CD4-positive, alpha-beta T cell treated with Interleukin-10 for 1 hour (primary cell): ENCODE measurements at places on chromosomes 12 and 14.
A peak's percentile ranks its signal among the peaks of the same experiment; 100 is the strongest.

DNA sequence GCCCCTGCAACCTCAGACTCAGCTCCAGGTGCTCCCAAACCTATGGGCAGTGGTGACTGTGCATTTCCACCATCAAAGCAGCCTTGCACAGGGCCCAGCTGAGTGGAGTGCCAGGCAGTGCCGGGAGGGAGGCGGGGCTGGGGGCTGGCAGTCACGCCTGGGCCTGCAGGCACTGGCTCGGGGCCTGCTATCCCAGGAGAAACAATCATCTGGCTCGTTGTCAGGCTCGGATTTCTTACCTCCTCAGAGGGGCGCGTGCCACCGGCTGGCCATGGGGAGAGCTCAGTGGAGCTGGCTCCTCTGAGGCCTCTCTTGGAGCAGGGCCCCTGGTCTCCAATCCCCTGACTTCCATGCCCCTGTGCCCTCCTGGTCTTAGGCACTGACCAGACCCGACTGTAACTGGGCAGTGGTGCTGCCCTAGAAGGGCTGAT, 20.2 kb upstream of the PPP1R13B start:
- no peak for DNase-seq

DNA sequence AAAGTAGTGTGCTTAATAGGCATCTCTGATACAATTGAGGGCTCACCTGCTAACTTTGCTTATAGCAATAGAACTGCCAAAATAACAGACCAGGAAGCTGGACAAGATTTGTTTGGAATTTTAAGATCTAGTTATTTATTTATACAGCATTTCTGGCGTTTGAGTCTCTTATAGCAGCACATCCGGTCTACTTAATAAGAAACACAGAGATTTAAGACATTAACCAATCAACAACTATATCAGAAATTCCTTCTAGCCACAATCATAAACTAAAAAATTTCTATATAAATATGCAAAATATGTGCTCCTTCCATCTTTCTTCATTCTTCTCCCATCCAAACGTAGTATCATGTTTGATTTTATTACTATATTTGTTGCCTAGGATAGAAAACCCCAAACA, 2.6 kb downstream of the RTN1 start:
- DNase-seq = no peak

GRCh38 chr14:104211215-104211614, 72.8 kb downstream of the KIF26A start:
- DNase-seq = no peak

DNA sequence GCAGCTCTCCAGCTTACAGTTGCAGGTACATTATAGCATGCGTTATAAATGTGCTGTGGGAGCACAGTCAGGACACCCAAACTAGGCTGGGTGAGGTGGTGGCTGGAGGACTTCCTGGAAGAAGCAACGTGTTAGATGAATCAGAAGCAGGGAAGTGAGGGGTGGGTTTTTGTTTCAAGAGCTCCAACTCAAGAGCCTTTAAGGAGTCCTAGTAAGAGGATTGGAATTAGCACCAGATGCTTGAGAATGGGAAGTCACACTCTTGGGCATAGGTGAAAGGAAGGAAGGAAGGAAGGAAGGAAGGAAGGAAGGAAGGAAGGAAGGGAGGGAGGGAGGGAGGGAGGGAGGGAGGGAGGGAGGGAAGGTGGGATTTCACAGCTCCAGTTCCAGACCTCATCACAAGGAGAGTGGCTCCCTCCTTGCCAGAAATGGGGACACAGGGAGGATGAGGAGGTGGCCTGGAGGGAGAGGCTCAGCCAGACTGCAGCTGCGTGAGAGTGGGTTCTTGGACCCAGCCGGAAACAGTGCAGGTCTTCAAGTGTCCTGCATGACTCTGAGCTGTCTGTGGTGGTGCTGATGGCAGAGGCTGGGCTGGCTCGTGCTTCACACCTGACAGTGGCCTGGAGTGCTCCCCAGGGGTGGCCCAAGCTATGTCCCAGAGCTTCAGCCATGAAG, 115.7 kb upstream of the GSC start:
- no peak for DNase-seq

- no peak for DNase-seq
Measured at GRCh38 chr12:44771485-44772021, 104.6 kb downstream of the NELL2 start.

DNA sequence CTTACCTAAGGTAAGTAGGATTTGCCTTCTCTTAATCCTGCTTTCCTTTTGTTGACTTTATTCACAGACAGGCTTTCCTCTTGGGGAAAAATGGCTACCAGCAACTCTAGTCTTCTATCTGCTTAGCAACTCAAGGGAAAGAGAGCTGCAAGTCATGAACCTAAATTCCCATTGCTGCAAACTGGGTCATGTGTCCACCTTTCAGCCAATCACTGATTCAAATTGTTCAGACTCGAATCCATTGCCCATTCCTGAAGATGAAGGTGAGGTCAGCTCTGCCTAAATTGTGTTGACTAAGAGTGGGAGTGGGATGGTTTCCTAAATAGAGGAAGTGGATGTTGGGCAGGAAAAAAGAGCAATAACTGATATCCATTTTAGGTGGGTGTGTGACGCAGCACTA, 7.7 kb downstream of the FBXW8 start:
- no peak for DNase-seq

GRCh38 chr14:64755781-64756221, 51.6 kb downstream of the PLEKHG3 start:
- DNase-seq = peak; percentile 87

GRCh38 chr12:42608196-42608825, 18.8 kb upstream of the PRICKLE1 start:
- no peak for DNase-seq

DNA sequence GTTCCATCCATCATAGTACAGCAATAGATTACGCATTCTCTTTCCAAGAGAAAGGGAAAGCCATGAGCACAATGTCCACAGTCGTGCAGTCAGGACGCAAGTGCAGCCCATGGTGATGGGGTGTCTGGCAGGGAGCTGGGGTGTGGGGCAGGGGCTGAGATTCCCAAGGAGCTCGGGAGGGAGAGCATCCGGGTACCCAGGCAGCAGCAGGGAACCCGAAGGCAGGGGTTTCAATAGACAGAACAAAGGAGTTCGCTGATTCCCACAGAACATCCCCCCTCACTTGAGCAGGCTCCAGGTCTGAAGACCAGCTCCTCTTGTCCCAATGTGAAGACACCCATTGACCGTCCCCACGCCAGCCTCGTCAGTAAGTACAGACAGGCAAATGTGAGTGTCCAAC, 13.5 kb downstream of the ANHX start:
- DNase-seq = no peak

DNA sequence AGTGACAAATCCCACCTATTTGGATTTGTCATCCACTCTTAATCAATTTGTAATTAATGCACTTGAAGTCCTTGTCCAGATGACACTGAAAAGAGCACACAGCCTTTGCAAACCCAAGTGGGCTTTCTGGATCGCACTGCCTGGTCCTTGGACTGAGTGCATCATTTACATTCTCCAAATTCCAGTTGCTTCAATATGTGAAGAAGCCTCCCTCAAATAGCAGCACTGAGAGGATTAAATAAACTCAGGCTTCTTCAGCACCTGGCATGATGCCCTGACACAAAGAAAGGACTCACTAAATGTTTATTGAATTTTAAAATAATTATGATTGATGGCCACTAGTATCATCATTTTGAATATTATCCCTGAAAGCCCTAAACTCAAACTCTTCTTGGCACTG, 496.5 kb downstream of the VRK1 start:
- DNase-seq = no peak

- no peak for DNase-seq
Measured at GRCh38 chr14:96503306-96503679, 1.1 kb downstream of the PAPOLA start.

DNA sequence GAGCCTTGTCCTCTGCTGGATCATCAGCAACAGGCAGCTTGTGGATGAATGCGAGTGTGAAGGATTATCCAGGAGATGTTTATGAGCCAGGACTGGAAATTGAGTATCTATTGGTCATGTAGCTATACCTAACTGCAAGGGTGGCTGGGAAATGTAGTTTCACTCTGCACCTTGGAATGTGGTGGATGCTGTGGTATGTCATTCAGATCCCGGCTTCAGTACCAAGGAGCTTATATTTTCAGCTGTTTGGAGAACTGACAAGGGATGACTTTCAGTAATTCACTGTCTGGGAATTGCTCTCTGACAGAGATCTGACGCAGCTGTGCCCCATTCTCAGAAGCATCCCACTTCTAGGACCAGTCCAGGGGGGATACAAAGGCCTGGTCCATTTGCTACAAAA, 792.3 kb upstream of the NOVA1 start:
- DNase-seq = no peak

- no peak for DNase-seq
Measured at GRCh38 chr12:79127271-79127751, 262.7 kb downstream of the SYT1 start.

DNA sequence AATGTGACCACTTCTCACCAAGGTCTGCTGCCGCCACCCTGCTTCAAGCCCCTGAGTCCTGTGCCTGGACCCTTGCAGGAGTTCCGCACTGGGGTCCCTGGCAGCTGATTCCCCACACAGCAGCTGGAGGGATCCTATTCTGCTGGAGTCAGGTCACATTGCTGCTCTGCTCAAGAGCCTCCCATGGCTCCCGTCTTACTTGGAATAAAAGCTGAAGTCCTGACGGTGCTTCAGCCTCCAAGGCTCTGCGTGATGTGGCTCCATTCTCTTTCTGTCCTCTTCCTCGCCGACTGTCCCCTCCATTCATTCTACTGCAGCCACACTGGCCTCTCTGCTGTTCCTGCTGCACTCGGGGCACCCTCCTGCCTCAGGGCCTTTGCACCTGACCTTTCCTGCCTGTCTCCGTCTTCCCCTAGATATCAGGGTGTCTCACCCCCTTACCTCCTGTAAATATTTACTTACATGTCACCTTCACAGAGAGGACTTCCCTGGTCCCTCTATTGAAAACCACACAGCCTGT, 7.6 kb upstream of the SDSL start:
- DNase-seq = no peak

DNA sequence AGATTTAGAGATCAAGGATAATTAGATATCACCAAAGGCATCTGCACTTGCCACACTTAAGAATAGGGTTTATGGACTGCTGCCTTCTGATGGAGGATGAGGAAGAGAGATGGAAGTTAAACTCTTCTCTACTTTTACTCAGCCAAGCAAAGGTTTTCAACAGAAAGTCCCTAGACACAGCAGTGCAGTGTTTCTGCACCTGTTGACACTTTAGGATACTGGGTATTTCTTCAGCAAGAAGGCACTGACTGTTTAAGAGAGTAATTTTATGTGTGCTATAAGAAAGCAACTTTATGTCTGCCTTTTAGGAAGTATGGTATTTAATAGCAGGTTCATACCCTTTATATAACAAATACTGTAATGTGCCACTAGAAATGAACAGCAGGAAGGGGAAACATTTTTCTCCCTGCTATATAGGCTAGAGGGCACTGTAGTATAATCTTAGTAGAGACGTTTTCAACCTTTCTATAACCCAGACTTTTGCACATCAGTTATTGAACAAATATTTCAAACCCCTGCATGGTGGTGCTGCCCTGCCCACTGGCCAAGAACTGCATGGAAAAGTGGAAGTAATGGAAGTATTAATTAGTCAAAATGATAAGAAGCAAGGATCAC, 225.0 kb upstream of the GRIP1 start:
- DNase-seq = peak; percentile 10

- no peak for DNase-seq
Measured at GRCh38 chr14:102407258-102407657, 44.5 kb downstream of the TECPR2 start.

DNA sequence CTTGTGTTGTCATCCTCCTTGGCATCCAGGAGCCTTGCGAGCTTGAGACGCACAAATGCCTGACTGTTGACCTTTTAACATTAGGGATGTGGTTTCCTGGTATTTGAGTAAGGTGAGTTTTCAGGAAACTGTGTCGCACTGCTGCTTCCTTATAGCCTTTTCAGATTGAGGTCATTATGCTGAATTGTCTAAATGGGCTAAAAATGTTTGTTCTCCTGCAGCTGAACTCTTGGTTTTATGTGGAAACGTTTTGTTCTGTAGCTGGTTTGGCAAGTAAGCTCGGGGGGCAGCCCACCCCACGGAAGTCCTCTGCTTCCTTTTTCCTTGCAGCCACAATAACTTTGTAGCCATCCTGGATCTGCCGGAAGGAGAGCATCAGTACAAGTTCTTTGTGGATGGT, 5.7 kb downstream of the PRKAB1 start:
- DNase-seq = no peak

- no peak for DNase-seq
Measured at GRCh38 chr14:100880271-100881101, 23.0 kb downstream of the RTL1 start.

DNA sequence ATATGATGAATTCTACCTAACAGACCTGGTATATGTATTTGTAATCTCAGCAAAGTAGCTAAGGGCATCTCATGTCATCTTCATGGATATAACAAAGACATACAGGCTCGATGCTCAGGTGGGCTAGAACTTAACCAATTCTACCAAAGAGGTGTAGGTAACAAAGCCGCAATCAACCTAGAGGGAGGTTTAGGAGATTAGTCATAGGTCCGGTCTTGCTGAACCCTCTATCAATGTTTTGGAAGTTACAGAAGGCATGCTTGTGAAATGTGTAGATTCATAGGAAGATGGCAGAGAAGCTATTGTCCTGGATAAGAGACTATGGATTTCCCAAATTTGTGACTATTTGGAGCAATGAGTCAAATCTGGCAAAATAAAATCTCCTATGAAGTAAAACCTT, 42.6 kb upstream of the SYCP3 start:
- DNase-seq = no peak

DNA sequence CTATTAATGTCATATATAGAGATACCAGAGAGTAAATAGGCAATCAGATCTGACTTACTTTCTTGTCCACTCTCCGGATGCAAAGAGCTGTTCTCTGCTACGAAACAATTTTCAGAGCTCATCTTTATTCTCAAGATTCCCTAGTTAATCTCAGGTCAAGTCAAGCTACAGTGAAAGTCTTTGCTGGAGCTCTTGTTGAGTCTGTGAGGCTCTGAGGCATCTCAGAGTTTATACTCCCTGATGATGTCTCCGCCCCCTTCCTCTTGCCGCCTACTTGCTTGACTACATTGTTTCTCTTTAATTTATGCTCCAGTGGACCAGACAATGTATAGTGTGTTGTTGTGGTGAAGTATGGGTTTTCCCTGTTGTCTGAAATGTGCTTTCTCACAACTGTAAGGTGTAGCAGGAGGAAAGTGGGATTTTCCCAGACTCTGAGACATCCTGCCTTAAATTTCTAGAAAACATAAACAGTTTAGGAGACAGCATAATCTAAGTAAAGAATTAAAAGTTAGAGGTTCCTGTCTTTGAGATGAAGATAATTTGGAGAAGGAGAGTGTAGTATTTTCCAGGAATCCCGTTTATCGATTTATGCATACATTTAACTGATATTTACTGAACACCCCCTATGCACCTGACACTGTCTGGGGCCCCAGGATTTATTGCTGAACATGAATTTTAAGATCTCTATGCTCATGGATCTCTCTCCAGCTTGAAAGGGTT, at the start of gene CD69:
Gene CD69, minus strand, starts transcription at position 203 of the 720 bp plus-strand sequence. Its CDS starts 81 bp downstream, at position 122.
- DNase-seq = peak; percentile 96

GRCh38 chr12:6271281-6271680, 39.2 kb upstream of the PLEKHG6 start:
- no peak for DNase-seq

DNA sequence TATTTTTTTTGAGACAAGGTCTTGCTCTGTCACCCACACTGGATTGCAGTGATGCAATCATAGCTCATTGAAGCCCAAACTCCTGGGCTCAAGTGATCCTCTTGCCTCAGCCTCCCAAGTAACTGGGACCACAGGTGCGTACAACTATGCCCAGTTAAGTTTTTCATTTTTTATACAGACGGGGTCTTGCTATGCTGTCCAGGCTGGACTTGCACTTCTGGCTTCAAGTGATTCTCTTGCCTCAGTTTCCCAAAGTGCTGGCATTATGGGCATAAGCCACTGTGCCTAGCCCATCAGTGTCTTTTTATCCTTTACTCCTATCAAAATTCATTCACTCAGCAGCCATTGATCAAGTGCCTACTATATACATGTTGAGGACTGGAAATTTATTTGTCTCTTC, 9.0 kb downstream of the PTPN11 start:
- DNase-seq = no peak
